ENCODE measurements at places on chromosomes 5 and 9.

DNA sequence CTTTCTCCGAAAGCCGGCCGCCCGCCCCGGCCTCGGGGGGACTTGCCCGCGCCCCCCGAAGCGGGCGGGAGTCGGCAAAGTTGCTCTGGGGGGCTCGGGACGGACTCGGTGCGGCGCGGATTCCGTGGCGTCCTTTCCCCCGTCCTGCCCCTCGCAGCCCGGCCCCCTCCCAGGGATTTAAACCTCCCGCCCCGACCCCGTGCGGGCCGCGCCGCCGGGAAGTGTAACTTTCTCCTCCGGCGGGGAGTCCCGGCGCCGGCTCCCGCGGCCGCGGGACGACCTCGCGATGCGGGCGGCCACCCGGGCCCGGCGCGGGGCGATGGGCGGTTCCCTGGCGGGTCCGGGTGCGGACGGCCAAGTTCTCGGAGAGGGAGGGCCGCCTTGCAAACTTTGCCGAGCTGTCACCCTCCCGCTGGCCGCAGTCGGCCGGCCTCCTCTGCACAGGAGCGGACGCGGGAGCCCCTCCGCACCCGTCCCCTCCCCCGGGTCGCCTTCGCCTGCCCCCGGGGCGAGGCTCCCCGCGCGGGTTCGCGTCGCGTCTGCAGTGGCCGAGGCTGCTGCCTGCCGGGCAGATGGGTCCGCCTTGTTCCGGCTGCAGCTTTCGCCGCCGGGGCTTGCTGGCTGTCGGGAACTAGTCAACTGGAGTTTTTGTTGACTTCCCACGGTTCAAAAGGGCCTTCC lies 732 bp downstream of the PBX3 start:
- DNase-seq, result peak; percentile 67

DNA sequence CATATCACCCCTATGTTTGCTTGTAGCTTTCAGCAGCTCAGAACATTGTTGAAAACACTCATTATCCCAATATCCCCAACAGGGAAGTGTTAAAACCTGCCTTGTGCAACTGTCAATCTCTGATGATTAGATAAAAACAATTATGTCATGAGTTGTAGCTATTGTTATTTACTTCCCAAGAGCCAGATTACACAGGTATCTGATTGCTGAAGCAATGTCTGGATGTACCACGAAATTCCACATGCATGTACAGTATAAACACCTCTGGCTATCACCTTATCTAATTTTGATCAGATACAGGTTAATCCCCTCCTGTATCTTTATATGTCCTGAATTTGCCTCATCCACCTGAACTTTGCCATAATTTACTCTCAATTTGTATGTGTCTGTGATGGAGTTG lies 38.7 kb downstream of the TMC1 start:
- DNase-seq, result no peak

DNA sequence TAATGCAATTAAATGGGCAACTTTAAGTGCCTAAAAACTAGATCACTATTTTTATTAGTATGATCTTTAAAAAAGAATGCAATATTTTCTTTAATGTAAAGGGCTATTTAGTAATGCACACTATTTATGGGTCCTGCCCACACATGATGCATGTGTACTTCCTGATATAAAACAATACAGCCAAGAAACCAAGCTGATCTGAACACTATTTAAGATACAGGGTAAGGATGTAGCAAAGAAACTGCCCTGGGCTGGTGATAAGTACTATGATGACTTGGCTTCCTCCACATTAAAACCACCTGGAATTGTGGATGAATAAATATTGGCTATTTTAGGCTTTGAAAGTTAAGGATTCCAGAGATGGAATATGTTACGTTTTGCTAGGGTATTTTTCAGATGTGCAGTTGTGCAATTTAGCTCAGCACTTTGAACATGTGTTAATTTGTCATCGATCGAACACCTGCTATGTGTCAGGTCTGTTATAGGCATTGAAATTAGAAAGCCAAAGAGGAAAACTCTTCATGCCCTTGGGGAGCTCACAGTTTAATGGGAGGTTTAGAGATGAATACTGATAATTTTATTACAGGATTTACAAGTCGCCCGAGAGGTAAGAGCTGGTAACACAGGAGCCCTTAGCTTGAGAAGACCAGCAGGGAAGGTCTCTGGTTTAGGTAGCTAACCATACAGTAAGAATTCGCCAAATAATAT lies 276.7 kb downstream of the PLK2 start:
- no peak for DNase-seq

GRCh38 chr5:33628796-33629195 lies 188.0 kb downstream of the TARS1 start:
- DNase-seq, result no peak

DNA sequence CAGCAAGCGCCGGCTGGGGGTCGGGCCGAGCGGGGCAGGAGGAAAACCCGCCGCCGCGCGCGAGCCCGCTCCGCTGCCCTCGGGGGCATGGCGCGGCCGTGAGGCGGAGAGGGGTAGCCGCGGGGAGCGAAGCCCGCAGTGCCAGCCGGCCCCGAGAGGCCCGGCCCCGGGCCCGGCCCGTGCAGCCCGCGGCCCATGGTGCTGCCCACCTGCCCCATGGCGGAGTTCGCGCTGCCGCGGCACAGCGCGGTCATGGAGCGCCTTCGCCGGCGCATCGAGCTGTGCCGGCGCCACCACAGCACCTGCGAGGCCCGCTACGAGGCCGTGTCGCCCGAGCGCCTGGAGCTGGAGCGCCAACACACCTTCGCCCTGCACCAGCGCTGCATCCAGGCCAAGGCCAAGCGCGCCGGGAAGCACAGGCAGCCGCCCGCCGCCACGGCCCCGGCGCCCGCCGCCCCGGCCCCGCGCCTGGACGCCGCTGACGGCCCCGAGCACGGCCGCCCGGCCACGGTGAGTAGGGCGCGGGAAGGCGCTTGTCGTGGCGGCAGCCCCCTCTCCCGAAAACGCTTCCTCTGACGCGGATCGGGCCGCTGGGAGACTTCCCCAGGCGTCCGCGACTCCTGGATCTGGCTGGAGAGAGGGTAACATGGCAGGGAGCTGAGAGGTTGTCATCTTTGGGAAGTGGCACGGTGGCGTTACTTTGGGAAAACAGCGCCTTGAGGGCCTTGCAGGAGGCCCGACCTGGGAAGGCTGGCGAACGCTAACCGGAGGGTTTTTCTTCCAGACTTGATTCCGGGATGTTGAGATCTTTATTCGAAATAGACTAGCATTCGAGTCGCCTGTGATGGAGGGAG lies 523 bp downstream of the MAML1 start:
- peak; percentile 52 for DNase-seq

DNA sequence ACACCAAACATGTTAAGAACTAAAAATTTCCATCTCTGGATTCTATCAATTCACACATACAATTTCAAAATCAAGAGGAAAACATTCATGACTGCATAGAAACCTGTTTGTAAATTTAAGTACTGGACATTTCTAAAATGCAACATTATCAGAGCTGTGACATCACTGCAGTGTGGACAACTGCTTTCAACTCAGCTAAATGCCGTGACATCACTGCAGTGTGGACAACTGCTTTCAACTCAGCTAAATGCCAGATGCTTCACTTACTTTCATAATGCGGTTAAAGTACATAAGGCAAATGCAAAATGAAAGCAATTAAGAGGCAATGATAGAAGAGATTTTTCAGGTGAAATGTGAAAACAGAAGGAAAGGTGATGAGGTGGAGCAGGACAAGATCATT lies 161.5 kb downstream of the ARL15 start:
- DNase-seq, result no peak

DNA sequence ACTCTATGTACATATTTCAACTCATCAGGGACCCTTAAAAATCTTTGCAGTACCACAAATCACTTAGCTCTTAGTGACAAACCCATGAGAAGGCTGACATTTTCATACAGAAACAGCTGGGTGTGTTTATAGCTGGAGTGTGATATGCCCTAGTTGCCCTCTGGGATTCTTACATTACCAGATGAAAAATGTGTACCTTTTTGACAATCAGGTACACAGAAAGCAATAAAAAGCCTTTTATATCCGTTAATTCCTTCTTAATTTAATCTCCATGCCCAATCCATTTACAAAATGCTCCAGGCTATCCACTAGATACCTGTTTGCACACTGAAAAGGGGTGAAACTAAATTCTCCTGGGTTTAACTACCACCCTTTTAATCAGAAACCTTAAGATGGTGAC lies 222.9 kb downstream of the KIAA0825 start:
- DNase-seq, result no peak

DNA sequence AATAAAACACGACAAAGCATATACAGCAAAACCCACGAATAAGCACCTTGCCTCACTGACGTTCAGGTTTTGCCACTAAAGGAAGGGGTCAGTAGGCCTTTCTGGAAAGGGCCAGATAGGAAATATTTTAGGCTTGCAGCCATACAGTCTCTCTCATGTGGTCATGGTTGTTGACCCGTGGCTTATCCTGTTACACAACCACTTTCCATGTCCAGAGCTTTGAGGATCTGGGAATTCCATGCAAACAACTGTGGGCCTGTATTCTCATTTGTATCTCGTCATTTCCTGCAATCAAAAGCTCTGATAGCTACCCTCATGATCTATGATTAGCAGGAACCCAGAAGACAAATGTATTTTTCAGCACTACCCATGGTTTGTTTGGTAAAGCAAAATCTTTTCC lies 108.3 kb downstream of the DRD1 start:
- DNase-seq, result no peak

DNA sequence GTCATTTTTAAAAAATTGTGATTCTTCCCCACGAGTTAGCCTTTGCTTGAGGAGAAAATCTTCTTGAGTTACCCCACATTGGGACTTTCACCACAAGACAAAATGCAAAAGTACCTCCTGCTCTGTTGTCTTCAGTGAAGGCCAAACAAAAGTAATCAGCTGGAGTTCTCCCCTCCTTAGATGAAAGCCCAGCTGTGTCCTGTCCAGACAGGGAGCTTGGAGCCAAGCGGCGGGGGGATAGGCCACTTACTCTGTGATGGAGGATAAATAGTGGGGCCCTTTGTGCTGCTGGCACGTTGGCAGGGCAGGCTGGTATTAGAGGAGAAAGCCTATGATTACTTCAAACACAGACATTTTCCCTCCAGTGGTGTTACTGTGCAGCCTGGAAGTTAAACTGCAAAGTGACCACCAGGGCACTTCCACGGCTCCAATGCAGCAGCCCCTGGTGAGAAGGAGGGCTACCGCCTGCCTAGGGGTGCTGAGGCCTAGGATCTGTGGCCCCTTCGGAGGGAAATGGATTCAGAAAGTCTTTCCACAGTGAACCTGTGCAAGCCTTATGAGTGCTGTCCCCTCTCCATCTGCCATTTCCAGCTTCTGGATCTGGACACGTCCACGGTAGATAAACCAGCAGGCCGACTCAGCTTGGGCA lies 155.0 kb downstream of the TMEM167A start:
- peak; percentile 61 for DNase-seq

DNA sequence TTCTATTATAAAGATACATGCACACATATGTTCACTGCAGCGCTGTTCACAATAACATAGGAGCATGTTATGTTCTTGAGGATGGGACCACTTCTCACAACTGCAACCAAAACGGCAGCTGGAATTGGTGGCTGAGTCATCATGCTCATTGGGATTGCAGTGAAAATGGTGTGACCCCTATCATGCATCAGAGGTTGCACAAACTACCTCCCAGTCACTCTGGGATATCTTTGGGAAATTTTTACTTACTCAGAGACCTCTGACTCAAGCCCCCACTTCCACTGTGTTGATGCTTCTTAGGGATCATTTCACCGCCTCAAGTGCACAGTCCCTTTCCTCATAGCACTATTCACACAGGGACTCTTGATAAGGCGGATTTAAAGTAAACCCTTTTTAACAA lies 474.1 kb downstream of the BNC2 start:
- no peak for DNase-seq

DNA sequence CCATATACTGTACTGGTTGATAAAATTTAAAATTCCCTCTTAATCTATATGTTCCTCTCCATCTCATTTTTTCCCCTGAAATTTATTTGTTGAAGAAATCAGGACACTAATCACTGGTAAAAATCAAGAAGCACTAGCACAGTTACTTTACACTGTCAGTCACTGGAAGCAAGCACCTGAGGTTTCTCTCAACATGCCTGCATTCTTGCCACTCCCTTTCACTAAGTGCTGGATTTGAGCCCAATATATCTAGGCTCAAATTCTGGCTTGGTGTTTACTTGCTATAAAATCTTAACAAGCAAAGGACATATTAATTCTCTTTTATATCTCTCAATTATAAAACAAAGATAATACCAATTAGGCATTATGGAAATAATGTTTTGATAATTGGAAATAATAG lies 58.6 kb downstream of the DIAPH1 start:
- DNase-seq, result no peak

DNA sequence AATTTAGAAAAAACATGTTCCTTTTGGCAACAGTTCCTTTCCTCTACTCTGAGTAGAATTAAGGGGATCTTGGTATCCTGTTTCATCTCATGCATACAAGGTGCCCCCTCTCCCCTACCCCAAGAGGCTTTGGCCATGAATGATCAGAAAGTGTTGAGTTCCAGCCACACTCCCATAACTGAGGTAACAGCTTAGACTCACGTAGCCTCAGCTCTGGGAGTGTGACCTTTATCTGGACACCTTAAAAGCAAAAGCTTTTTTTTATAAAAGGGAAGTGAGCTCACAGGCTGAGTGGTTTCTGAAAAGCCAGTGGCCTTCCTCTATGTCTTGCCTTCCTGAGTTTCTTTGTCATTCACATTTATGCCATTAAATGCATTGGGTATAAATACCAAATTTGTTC lies 900 bp upstream of the HAVCR2 start:
- no peak for DNase-seq

GRCh38 chr5:138241688-138242571 lies 28.8 kb upstream of the CDC23 start:
- DNase-seq, result peak; percentile 69

GRCh38 chr5:110017854-110018253 lies 328.1 kb downstream of the MAN2A1 start:
- no peak for DNase-seq

GRCh38 chr9:25891527-25891926 lies 213.3 kb upstream of the TUSC1 start:
- no peak for DNase-seq

GRCh38 chr5:133332439-133333024 lies 279.8 kb downstream of the FSTL4 start:
- no peak for DNase-seq

- DNase-seq, result no peak
Observed at GRCh38 chr5:172740428-172741205, 30.4 kb downstream of the DUSP1 start.

DNA sequence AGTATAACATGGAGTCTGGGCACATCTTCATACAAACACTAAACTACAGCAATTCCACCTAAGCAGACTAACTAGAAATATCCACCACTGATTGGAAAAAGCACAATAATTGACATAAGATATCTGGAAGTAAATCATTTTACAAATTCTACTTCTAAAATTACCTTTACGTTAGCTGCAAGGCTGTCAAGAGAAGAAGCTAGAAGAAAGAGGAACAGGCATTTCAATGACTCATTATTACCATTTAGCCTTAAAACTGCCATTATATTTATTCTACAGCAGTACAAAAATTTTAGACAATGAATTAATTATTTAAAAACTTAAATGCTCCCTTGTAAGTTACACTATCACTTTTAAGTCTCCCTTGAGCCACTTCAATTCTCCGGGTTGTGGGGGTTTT lies 43.4 kb upstream of the PLPP6 start:
- DNase-seq, result no peak

DNA sequence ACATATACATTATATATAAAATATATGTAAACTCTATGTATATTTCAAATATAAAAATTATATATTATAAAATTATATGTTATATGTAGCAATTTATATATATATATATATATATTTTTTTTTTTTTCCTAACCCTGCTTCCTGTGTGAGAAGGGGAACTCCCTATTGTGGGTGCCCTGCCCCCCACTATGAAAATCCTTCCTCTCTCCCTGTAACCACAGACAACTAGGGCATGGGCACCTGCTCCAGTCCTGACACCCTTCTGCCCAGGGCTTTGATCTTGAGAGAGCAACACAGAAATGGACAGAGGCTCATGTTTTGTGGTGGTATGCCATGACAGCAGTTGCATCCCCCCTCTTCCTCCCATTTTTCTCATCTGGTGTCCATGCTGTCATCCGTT lies 148.7 kb upstream of the IL12B start:
- DNase-seq, result no peak
